ENCODE measurements at places on chromosomes 12 and 14.

DNA sequence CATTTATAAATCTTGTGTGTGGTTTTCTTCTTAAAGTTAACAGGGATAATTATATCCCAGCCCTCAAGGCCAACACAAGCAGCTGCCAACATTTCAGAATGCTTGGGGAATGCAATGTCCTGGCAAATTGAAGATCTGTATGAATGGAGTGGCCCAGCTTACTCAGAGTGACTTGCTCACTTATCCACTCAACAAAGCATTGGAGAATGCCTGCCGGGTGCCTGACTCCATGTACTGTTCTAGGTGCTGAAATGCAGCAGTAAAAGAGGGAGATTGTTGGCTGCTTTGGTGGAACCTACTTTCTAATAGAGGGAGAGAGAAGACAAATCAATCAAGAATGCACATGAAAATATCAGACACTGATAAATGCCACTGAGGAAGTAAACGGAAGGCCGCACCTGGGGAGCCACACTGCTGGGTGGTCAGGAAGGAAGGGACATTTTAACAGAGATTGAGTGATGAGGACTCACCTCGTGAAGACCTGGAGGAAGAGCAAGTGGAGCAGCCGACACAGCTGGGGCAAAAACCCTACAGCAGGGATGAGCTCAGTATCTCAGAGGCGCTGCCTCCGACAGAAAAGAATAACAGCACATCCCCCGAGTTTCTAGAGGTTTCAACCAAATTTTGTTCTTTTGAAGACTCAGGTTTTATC is 61.2 kb upstream of the VASH1 start:
- no peak for DNase-seq

DNA sequence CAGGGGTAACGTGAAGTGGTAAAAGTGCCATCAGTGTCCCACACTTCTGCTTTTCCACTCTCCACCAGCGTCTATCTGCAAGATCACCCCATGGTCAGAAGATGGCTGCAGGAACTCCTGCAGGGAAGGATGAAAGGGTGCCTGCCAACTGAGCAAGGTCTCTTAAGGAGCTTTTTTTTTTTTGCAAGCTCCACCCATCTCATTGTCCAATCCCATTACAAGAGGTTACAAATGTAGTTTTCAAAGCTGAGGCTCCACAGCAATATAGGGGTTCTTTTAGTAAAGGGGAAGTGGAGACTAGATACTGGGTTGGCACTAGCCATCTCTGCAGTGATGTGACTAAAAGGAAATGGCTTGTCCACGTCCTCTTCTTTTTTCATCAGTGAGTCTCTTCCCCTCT is 5.9 kb upstream of the BHLHE41 start:
- no peak for DNase-seq

DNA sequence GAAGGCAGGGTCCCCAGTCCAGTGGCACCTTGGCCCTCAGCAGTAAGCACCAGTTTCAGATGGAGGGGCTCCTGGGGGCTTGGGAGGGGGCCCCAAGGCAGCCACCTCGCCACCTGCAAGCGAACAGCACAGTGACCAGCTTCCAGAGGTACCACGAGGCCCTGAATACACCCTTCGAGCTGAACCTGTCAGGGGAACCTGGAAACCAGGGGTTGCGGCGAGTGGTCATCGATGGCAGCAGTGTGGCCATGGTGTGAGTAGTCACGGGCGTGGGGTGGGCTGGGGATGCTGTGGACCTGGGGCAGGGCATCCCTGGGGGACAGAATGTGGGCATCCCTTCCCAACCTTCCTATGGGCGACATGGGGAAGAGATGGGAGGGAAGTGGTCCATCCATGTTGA is 11.2 kb downstream of the NYNRIN start:
- DNase-seq: no peak

GRCh38 chr14:68306265-68306933 is 486.5 kb downstream of the ZFP36L1 start:
- DNase-seq: no peak

DNA sequence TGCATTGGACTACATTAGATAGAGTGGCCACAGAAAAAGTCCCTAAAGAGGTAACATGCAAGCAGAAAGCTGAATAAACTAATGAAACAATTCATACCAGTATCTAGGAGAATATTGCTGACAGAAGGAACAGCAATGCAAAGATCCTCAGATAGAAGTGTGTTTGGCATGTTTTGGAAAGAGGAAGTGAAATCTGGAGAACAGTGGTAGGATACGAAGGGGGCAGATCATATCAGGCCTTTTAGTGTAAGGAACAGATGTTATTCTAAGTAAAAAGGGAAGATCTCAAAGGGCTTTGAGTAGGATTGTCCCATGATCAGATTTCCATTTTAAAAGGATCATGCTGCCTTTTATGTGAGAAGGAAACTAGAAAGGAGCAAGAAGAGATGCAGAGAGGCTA is 342.9 kb downstream of the PAWR start:
- DNase-seq: no peak

- DNase-seq: peak; percentile 10
These were observed 507 bp downstream of the SPTSSA start for GRCh38 chr14:34461334-34462131.

- no peak for DNase-seq
These were observed 462.5 kb downstream of the AEBP2 start for GRCh38 chr12:19901841-19902240.

DNA sequence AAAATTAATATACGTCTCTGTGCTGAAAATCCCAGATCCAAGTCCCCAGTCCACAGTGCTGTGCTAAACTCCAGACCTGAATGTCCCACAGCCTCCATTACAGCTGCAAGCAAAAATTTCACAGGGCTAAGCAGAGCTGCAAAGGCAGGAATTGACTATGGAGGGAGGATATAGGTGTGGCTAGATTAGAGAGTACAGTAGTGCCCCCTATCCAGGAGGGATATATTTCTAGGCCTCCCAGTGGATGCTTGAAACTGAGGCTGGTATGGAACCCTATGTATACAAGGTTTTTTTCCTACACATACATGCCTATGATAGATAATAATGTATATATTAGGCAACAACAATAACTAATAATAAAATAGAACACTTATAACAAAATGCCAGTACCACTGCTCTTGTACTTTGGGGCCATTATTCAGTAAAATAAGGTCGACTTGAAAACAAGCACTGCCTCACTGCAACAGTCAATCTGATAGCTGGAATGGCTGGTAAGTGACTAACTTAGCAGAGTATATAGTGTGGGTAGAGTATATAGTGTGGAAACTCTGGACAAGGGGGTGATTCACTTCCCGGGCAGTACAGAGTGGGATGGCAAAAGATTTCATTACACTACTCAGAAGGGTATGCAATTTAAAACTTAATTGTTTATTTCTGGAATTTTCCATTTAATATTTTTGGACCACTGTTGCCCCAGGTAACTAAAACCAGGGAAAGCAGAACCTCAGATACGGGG is 82.7 kb downstream of the C14orf132 start:
- no peak for DNase-seq

DNA sequence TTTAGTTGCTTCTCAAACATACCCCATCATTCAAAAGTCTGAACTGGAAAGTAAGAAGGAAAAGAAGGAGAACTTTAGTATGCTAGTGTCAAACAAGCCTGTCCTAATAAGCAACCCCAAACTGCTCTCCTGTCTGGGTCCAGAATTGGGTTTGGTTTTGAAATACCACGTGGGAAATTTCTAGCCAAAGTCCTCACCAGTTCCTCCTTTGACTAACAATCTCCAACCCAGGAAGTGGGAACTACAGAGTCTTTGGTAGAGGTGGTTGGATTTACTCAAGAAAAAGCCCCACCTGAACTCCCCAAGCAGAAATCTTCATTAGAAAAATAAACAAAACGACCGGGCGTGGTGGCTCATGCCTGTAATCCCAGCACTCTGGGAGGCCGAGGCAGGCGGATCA is 17.4 kb upstream of the EIF4B start:
- DNase-seq: no peak

DNA sequence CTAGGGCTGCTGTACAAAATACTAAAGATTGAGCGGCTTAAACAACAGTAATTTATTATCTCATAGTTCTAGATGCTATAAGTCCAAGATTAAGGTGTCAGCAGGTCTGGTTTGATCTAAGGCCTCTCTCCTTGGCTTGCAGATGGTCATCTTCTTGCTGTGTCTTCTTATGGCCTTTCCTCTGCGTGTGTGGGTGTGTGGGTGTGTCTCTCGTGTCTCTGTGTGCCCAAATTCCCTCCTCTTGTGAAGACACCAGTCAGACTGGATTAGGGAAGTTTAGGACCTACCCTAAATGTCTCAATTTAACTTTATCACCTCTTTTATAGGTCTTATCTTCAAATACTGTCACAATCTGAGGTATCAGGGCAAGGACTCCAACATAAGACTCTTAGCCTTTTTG is 28.3 kb downstream of the DDHD1 start:
- no peak for DNase-seq

GRCh38 chr12:55729819-55730818 is 1.3 kb upstream of the CD63 start:
- no peak for DNase-seq

DNA sequence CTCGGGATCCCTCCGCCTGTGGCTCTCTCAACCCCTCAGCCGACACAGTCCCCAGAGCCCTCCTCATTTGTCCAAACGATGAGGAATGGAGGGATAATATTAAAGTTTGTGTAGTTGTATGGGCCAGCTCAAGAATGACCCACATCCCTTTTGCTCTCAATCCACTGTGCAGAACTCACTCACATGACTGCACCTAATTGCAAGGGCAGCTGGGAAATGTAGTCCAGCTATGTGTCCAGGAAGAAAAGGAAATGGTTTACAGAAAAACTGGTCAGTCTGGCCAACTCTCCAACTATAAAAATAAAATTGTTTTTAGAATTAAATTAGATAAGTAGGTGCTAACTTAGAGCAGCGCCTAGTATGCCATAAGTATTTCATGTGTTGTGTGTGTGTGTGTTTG is 66.6 kb downstream of the GALNT8 start:
- no peak for DNase-seq

DNA sequence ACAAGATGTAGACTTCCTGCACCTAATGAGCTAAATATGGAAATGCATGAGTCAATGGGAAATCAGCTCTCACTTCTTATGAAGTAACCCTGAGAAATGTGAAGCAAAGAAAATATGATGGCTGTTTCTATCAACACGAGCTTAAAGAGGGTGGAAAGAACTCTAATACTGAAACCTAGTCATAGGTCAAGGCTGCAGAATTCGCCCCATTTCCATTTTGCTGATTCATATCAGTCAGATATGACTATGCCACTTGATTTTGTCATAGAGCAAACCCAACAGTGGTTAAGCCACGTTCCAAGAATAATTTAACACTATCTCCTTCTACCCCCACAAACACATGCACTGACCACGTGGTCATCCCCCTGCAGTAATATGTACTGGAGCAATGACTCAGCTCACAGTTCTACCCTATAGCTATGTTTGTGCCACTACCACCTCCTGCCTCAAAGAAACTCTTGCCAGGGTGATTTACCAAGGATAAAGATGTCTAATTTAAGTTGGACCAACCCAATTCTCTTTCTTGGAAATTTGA is 157.5 kb downstream of the TMTC3 start:
- peak; percentile 21 for DNase-seq

- DNase-seq: no peak
These were observed 78.0 kb upstream of the TMTC2 start for GRCh38 chr12:82608706-82609105.
